ENCODE measurements at places on chromosomes 13 and 19.

GRCh38 chr19:3769494-3769893 lies 2.5 kb downstream of the RAX2 start:
- no peak for DNase-seq

- DNase-seq = peak; percentile 80
Measured at GRCh38 chr13:110799246-110800236, 86.0 kb downstream of the ING1 start.

DNA sequence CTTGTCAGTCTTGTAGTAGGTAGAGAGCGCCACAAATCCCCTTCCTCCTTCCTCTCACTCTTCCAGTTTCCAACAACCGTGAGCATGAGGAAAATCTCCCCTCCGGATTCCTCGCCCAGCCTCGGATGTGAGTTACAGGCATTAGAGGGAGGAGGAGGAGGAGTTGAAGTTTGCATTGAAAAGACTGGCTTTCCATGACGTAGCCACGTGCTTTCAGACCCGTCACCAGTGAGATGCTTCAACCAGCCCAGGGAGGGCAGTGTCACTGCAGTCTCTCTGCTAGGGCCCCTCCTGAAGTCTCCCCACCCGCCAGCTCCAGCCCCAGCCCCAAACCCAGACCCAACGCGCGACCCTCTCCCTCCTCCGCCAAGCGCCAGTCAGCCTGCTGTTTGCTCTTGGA lies 442 bp upstream of the FGF14 start:
- DNase-seq = peak; percentile 9

DNA sequence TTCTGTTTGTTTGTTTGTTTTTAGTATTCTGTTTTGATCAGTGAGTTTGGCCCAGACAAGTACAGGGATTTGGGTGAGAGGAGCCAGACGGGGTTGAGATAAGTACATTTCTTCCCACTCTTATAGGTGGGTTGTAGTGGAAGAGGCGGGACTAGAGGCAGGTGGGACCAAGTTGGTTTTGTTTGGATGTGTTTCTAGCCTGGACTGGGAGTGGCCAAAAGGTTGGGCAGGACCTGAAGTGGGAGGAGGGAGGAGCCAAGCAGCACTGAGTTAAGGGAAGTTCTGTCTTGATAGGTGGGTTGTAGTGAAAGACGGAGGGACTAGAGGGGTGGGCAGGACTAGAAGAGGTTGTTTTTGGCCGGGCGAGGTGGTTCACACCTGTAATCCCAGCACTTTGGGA lies 9.0 kb downstream of the DNASE2 start:
- DNase-seq = no peak

DNA sequence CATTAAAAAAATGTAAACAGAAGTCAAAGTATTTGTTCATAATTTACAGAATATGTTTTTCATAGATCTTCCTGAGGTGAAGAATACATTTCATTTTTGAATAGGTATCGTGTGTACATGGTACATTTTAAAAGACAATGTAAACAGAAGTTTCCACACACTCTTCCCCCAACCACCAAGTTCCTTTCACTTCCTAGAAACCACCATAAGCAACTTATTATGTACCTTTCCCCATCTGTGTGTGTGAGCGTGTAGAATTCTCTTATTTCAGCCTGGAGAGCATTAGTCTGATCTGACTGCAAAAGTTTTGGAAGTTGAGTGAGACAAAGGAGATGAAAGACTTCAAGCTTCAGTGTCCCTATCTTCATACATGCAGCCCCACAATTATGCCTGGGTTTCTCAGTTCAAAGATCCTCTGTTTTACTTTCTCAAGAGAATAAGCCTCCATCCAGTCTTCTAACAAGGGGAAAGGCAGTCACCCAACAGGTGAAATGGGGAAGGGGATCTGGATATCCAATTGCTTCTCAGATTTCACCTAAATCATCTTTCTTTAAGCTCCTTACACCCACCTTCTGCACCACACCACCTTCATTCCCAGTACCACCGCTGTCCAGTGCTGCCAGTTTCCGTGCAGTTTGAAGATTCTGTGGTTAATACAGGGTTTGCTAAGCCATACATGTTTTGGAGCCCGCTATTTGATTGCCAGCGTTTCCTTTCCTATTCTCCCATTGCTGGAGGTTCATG lies 2.1 kb downstream of the TEX30 start:
- DNase-seq = no peak

DNA sequence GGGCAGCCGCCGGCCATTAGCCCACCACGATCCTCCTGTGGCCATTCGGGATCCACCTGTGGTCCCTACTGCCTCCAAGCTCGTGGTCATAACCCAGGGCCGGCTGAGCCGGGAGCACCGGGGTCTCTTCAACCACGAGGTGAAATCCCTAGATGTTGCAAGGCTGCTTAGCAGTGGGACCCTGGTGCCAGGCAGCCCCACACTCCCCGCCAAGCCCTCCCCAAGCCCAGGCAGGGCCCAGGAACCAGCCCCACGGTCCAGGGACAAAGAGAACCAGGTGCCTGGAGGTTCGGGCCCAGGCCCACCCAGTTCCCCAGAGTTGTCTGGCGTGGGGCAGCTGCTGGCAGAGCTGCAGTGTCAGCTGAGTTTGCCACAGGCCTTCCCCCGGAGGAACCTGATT lies 3.4 kb upstream of the TMEM145 start:
- DNase-seq = no peak

- DNase-seq = peak; percentile 90
Measured at GRCh38 chr13:73341748-73342147, 282.9 kb downstream of the KLF5 start.

All from EH (cell line).